ENCODE measurements at places on chromosomes 16 and 17.

GRCh38 chr17:29619251-29619650 is 3.5 kb downstream of the CORO6 start:
- no peak for DNase-seq

GRCh38 chr17:59388069-59388556 is 56.7 kb downstream of the YPEL2 start:
- no peak for DNase-seq

DNA sequence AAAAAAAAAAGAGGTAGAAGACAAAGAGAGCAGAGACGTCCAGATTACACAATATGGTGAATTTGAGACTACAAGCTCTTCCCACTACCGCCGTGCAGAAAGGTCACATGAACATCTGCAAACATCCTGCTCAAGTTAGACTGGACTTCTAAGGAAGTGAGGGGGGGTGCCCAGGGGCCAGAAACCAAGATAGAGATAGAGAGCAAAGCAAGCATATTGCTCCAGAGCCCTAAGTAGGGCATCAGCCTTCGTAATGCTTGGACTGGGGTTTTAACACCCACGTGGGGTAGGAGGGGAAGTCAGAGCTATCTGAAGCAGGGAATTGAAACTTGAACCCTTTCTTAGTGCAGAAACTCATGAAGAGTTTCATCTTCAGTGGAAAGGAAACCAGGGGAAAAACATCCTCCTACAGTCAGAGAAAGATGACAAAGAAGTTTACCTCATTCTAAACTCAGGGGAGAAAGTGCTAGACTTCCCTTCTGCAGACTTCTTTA is 8.7 kb downstream of the CLEC19A start:
- no peak for DNase-seq

GRCh38 chr16:71367241-71367976 is 8.9 kb downstream of the CALB2 start:
- DNase-seq: no peak
